ENCODE measurements at places on chromosomes 1 and 21.

GRCh38 chr1:209743145-209743482, 12.7 kb upstream of the TRAF3IP3 start:
- DNase-seq = no peak

DNA sequence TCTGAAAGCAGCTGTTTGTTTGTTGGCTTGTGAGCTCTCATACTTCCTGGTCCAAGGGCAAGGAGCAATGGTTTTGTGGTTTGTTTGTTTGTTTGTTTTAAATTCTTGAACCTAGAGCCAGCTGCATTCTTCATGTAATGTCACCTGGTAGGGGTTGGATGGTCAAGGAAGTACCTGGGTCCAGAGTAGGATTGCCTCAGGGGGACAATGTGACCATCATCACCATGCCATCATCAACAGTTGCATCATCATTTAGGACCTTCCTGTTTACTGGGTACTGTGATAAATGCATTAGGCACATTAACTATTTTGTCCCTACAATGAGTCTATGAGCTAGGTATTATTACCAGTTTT, 14.7 kb upstream of the MYOG start:
- no peak for DNase-seq

GRCh38 chr1:2212274-2212531, 15.9 kb upstream of the SKI start:
- DNase-seq = no peak

DNA sequence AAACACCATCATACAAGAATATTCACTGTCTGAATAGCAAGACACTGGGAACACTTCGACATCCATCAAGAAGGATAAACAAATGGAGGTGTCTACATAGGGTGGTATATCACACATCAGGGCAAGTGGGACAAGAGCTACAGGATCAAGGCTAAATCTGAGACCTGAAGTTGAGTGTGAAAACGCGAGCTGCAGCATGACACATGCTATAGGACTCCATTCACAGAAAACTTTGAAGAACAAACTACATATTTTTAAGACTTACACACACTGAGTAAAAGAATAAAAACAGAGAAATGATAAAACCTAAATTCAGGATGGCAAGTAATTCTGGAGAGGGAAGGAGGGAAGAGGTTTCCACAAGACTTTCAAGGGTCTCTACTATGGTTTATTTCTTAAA, 2.1 kb downstream of the TTC39A start:
- no peak for DNase-seq

DNA sequence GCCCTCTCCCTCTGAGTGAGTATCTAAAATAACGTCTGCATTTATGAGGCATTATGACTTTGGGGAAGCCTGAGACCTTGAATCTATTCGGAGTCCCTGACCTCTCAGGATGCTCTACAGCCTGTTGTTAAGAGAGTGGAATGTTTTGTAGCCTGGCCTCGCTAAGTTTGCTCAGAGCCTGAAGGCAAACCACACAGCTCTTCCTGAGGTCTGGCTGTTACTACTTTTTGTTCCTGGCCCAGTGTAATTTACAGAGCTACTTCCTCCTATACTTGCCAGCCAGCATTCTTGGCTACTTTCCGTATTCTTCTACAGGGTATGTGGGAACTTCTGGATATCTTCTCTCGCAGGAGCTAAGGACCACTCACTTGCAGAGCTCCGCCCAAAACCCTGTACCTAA, 3.6 kb upstream of the ZMYM4 start:
- no peak for DNase-seq

DNA sequence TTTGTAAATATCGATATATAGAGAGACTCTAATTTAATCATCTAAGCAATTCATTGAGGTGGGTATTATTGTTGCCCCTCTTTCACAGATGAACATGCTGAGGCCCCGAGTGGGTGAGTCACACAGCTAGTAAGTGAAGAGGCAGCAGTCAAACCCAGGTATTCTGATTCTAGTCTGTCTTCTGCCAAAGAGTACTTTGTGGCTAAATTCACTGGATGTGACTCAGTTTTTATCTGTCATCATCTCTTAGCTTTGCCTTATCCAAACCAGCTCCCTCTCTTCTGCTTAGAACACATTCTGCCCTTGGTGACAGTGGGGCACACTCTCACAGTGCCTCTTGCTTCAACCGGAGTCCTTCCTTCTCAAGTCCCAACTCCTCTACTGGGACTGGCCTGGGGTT, 11.5 kb downstream of the FCRL5 start:
- DNase-seq = no peak

DNA sequence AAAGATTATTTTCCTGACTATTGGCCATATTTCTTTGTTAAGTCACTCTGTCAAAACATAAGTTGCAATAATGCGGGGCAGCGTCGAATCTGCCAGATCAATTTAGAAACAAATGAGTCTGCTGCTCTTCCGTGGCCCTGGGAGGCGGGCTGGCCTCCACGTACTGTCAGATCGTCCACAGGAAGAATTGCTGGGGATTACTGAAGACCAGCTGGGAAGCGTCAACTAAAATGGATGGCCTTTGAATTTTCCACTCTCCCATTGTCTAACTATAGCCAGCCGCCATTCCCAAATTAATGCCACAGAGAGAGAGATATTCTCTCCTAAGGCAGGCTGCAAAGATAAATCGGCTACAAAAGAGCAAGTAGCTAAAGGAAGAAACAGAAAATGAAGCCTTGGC, 560.2 kb downstream of the SMYD3 start:
- no peak for DNase-seq

DNA sequence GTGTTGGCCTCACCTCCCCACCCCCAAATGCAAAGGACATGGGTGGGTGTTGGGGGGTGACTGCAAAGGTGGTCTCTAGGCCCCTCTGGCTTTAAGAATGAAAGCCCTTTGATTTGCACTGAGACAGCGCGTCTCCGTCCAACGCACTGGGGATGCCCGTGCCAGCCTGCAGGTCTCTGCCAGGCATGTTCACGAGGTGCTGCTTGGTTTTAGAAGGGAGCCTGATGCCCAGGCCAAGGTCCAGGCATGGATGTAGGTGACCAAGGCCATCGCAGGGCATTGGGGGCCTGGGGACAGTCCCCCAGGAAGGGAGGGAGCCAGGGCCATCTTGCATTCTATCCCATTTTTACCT, 363.6 kb upstream of the VAMP3 start:
- no peak for DNase-seq

DNA sequence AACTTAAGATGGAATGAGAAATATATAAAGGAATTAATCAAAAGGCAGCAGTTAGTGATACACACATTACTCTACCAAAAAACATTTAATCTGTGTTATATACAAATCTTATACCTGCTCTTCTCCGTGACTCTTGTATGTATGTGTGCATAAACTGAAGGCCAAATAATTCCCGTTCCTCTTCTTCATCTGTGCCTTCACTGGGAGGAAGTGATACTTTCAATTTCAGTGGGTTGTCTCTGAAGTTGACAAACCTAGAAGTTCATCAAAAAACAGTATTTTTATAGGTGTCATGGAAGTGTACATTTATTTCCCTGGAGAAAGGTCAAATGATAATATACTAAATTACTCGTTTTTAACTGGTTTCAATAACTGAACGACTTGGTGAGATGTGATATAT, 19.3 kb downstream of the TRMT13 start:
- DNase-seq = no peak

GRCh38 chr1:212070720-212071302, 35.3 kb downstream of the DTL start:
- DNase-seq = no peak

DNA sequence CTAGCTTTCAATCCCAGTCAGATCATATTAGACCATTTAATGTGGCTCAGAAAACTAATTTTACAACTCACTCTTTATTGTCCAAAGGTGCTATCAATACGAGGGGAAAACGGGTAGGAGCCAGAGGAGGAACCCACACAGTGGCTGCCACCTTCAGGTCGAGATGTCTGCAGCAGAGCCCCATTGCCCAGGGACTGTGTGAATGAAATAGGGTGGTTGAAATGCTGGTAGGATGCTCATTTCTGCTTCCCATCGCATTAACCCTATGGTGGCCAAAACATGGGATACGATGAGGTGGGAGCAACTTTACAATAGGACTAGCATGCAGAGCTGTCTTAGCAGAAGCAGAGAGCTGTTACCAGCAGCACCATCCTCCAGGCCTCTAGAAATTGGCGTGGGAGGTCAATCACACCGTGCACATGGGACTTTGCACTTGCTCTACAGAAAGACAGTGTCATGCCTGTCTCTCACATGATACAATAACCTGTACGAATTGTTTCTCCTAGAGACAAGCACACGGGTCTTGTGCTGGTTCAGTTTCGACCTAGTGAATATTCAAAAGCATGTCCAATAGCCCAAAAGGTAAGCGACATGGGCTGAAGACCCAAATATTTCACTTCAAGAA, 69.5 kb upstream of the DESI2 start:
- DNase-seq = no peak

GRCh38 chr1:43349594-43350306, 9.0 kb upstream of the CDC20 start:
- DNase-seq = no peak

GRCh38 chr1:43622901-43623780, 26.8 kb upstream of the KDM4A start:
- no peak for DNase-seq

GRCh38 chr1:173682184-173682583, 12.5 kb upstream of the ANKRD45 start:
- DNase-seq = no peak

GRCh38 chr1:89065079-89065868, at the start of gene GBP1:
Gene GBP1, minus strand, starts transcription at chr1:89065208. Its CDS starts 1,974 bp downstream, at chr1:89063234.
- no peak for DNase-seq

GRCh38 chr1:161943737-161944136, 79.9 kb downstream of the OLFML2B start:
- DNase-seq = no peak

GRCh38 chr1:114094363-114094634, 59.4 kb downstream of the SYT6 start:
- DNase-seq = no peak

GRCh38 chr1:170959385-170959784, 24.1 kb downstream of the MROH9 start:
- DNase-seq = no peak

DNA sequence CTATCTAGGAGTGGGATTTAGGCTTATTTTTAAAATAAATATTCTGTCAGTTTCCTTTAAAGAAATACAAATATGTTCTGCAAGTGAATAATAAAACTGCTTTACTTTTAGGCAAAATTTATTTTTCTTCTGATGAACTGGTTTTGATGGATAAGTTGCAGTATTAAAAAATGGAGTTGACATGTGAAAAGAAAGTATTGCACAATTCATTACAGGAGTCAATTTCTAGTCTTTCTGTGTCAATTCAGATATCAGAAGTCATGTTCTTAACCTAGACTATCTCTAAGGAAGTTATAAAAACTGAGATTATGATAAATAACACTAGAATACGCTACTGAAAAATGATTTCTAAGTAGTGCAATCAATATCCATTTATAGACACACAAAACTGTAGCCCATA, 270.2 kb upstream of the TMPRSS15 start:
- DNase-seq = no peak

DNA sequence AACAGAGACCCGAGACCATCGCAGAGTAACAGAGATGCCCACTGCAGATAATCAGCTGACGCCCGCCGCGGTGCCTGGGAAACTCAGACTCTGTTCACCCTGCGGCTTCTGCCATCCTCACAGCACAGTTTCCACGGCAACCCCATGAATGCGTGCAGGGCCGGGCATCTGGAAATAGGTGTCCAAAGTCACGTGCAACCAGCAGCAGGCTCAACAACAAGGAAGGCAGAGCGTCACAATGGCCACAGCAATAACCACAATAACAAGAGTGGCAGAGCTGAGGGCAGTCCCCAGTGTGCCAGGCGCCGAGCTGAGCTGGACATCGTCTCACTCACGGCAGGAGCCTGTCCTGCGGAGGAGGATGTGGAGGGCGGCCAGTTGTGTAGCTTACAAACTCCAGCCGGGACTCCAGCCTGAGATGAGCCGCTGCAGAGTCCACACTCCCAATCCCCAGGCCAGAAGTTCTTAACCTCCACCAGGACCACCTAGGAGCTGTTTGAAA, 102.0 kb downstream of the CRYAA start:
- no peak for DNase-seq

GRCh38 chr1:23824711-23825075, 536 bp downstream of the HMGCL start:
- no peak for DNase-seq

DNA sequence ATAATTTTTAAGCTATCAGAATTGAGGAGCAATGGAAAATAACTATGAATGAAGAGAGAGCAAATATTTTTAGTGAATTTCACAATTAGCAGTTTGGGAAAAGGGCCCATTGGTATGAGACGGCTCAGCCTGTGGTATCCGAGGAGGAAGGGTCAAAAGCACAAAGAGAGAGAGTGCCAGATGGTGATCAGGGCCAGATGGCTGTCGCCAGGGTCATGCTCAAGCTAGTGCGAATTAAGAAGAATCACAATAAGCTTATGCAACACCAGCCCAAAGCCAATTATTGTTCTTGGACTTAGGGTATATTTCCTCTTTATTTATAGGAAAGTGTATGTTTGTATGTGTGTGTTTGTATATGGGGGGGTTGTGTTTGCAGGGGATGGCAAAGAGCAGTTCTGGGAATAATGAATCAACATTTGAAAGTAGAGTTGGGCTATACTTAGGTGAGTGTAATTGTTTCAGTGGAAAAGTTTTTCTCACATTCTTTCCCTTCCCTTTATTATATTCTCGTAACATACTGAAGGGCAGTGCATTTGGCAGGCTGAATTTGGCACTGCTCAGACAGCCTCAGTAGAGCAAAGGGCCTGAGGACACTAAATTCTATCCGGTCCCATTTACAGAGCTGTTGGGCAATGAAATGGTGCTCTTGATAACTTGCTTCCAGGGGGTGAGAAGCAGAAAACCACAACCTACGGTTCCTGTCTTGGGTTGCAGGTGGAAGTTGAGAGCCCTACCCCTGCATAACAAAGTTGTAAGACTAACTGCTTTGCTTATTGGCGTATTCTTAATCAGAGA, 19.5 kb upstream of the DDR2 start:
- no peak for DNase-seq

DNA sequence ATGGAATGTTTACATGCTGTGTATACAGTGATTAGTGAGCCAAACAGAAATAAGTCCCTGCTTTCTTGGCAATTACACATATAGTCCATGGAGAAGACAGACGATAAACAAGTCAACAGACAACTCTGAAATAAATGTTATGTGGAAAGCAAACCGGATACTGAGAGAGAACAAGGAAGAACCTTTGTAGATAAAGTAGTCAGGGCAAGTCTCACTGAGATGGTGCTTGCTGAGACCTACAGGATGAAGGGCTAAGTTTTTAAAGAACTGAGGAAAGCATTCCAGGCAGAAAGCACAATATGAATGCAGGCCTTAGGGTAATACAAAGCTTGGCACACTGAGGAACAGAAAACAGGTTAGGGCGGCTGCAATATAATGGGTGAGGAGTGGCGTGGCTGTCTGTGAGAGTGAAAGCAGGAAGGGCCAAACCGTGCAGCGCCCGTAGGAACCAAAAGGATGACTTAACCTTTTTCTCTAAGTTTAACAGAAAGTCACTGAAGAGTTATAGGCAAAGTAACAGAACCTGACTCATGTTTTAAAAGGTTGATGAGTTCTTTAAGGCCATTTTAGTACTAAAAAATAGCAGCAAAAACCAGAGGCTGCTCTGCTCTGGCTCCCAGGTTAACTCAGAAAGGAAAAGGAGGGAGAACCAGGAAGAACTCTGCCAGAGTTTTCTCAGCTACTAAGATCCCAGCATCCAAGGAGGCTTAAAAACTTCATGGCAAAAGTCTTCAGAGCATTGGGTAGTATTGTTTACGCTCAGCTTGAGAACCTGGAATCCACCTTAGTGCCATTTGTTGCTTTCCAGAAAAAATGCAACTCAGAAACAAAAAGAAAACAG, 8.7 kb upstream of the TTF2 start:
- no peak for DNase-seq

GRCh38 chr1:229842302-229843255, 216.5 kb downstream of the URB2 start:
- DNase-seq = no peak

All from activated CD8-positive, alpha-beta memory T cell treated with anti-CD3 and anti-CD28 coated beads for 1 hour (primary cell).